Muscle of leg (tissue), 16 donors: ENCODE measurements at places on chromosomes 2 and 18.

DNA sequence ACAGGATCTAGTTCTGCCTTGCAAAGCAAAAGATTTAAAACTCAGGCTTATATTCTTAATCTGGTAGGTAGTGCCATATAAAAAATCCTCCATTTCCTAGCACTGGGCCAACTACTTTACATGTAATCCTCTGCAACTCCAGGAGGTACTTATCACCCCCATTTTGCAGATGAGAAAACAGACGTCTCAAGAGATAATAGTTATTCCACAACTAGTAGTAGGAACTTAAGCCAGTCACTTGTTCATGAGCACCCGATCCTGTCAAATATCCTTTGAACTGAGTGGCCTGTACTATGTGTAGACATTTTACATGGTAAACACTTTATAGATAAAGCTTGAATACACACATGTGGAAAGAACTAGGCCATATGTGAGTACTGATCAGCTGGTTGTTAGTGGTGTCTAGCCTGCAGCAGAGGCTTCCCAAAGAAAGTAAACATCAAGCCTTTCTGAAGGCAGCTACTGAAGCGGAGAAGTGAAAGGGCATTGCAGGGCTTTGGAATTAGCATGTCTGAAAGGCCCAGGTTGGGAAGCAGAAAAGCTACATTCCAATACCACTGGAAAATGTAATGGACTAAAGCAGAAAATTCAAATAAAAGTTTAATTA, 48.0 kb downstream of the NAB1 start:
- no peaks in the 10 kb centered on the region for H3K27me3 ChIP-seq
- H3K4me3 ChIP-seq: no peak overlapping the region
- DNase-seq: no peak
- H3K4me1 ChIP-seq: no peaks in the 10 kb centered on the region

GRCh38 chr18:54390838-54391237, 33.1 kb downstream of the C18orf54 start:
- H3K27me3 ChIP-seq: no peaks in the 10 kb centered on the region
- H3K27ac ChIP-seq: no peak overlapping the region
- DNase-seq: no peak
- H3K4me3 ChIP-seq: no peak overlapping the region
- no peaks in the 10 kb centered on the region for H3K36me3 ChIP-seq
- H3K4me1 ChIP-seq: no peaks in the 10 kb centered on the region

GRCh38 chr2:45892425-45892745, 240.9 kb downstream of the PRKCE start:
- no peak for DNase-seq
- H3K4me1 ChIP-seq: peaks cover 47% of the 10 kb centered on the region
- no peak overlapping the region for H3K27ac ChIP-seq
- H3K27me3 ChIP-seq: peaks cover 11% of the 10 kb centered on the region
- H3K4me3 ChIP-seq: no peak overlapping the region
- H3K36me3 ChIP-seq: no peaks in the 10 kb centered on the region

DNA sequence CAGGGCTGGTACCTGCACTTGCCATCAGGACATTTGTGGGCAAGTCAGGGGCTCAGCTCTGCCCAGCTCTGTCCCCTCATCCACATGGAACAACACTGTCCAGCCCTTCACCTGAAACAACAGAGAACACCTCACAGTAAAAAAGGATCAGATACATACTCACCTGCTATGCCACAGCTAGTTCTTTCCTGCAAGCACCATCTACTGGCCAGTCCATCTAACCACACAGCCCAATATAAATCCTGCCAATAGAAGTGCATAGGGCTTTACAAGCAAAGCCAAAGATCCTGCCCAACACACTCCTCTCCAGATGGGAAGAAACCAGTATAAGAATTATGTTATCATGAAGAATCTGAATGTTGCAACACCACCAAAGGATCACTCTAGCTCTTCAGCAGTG, 52.2 kb upstream of the GALNT13 start:
- no peak for DNase-seq
- H3K4me1 ChIP-seq: no peaks in the 10 kb centered on the region
- no peak overlapping the region for H3K4me3 ChIP-seq
- no peaks in the 10 kb centered on the region for H3K36me3 ChIP-seq
- H3K27me3 ChIP-seq: no peaks in the 10 kb centered on the region

- H3K27ac ChIP-seq: no peak overlapping the region
- H3K4me3 ChIP-seq: no peak overlapping the region
These were observed 109.0 kb upstream of the CNTNAP5 start for GRCh38 chr2:123916051-123916450.

- H3K27ac ChIP-seq: no peak overlapping the region
- no peaks in the 10 kb centered on the region for H3K27me3 ChIP-seq
- no peak for DNase-seq
- H3K36me3 ChIP-seq: no peaks in the 10 kb centered on the region
- H3K4me3 ChIP-seq: no peak overlapping the region
These were observed 33.5 kb downstream of the NOSTRIN start for GRCh38 chr2:168835969-168836368.

- no peaks in the 10 kb centered on the region for H3K36me3 ChIP-seq
- peaks cover 21% of the 10 kb centered on the region for H3K4me1 ChIP-seq
- H3K4me3 ChIP-seq: no peak overlapping the region
- no peak overlapping the region for H3K27ac ChIP-seq
- peaks cover 4% of the 10 kb centered on the region for H3K27me3 ChIP-seq
These were observed 84.5 kb downstream of the LONRF2 start for GRCh38 chr2:100237770-100238169.

GRCh38 chr2:143068094-143068493, 61.1 kb upstream of the ARHGAP15 start:
- no peak overlapping the region for H3K4me3 ChIP-seq
- H3K27ac ChIP-seq: no peak overlapping the region
- DNase-seq: no peak

DNA sequence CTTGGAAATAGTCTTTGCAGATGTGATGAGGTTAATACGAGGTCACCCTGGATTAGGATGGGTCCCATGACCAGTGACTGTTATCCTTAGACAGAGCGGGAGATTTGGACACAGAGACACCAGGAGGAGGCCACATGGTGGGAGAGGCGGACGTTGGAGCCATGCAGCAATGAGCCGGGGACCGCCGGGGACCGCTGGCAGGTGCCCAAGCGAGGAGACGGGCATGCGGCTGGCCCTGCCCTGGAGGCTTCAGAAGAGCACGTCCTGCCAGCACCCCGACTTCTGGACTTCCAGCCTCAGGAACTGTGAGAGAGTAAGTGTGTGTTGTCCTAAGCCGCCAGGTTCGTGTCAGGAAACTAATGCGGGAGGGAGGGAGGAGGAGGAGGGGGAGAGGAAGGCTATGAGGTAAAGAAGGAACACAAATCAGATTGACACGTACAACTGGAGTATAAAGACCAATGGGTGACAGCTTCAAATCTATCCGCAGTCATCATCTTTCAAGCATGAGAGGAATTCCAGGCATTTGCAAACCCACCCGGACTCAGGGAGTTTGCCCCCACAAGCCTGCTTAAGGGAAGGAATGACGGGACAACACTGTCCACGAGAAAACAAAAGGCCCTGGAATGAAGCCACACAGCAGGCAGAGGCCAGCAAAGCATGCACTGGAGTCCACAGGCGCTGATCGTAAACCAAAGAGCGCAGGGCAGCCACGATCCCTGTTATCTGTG, 11.6 kb upstream of the BOK start:
- H3K27me3 ChIP-seq: peaks cover 6% of the 10 kb centered on the region
- H3K36me3 ChIP-seq: no peaks in the 10 kb centered on the region
- H3K27ac ChIP-seq: peak overlapping the region; percentile 83
- no peak overlapping the region for H3K4me3 ChIP-seq
- peak; percentile 86 for DNase-seq

- no peak overlapping the region for H3K4me3 ChIP-seq
- H3K4me1 ChIP-seq: peaks cover 2% of the 10 kb centered on the region
- no peaks in the 10 kb centered on the region for H3K27me3 ChIP-seq
- no peak overlapping the region for H3K27ac ChIP-seq
These were observed 73.1 kb downstream of the RDH14 start for GRCh38 chr2:18487106-18487913.

DNA sequence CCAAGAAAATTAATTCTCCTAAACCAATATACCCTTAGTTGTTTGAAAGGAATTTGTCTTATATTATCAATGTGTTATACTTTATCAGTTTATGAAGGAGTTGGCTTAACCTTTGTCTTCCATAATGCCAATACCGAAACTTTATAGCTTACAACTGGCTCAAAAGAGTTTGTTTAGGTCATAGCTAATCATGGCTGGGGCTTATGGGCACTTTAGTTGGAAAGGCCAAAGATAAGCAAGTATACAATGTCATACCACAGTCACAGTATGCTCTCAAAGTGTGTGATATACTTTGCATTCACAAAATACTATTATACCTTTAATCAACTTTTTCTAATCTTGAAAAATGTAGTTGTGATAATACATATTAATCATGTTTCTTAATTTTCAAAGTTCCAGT, 2.3 kb downstream of the KLHL41 start:
- DNase-seq: peak; percentile 27
- H3K27me3 ChIP-seq: no peaks in the 10 kb centered on the region
- H3K4me3 ChIP-seq: peak overlapping the region; percentile 54
- no peaks in the 10 kb centered on the region for H3K4me1 ChIP-seq
- H3K27ac ChIP-seq: peak overlapping the region; percentile 95

GRCh38 chr2:239261796-239262483, 138.9 kb downstream of the HDAC4 start:
- H3K4me1 ChIP-seq: peaks cover 48% of the 10 kb centered on the region
- no peak for DNase-seq
- H3K27me3 ChIP-seq: no peaks in the 10 kb centered on the region
- H3K36me3 ChIP-seq: no peaks in the 10 kb centered on the region
- no peak overlapping the region for H3K27ac ChIP-seq

DNA sequence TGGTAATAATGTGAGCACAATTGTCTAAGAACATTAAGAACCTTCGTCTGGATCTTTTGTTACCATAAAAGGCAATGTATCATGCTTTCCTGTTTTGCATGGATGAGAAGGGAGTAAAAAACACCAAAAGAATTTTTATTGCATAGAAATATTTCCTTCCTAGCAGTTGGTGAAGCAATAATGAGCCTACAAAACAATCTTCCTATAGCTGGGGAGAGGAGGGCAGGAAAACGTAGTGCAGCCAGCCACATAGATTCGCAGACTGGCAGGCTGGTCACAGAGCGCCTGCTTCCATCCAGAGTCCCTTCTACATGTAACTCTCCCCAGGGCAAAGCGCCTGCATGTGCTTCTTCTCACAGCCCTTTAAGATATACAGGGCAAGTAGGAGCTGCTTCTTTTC, 190.4 kb downstream of the BABAM2 start:
- peaks cover 2% of the 10 kb centered on the region for H3K4me1 ChIP-seq
- H3K4me3 ChIP-seq: no peak overlapping the region
- H3K27ac ChIP-seq: no peak overlapping the region
- H3K36me3 ChIP-seq: no peaks in the 10 kb centered on the region
- H3K27me3 ChIP-seq: no peaks in the 10 kb centered on the region

DNA sequence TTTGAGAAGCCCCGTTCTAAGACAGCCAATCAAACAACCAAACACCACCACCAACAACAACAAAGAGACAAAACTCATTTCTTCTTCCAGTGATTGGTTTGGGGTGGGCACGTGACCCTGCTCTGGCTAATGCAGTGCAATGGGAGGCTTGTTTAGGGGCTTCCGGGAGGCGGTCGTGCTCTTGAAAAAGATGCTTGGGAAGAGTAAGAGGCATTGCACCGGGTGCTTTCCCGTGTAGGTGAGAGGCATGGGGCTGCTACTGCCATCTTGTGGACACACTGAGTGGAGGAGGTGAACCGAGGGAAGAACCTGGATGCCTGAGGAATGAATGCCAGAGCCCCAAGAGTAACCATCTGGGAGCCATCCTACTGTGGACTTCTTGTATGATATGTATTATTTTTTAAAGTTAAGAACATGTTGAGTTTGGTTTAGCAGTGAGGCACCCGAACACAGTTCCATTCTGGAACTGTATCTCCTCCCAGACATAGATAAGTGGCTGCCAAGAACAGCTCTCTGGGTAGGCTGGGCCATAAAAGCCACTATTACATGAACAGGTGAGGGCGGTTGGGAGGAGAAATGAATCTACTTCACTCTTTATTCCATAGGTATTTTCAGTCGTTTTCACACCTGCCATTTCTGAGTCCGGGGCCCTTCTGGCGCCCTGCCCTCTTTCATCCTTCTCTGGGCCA, 19.1 kb upstream of the ARHGAP25 start:
- H3K27me3 ChIP-seq: peaks cover 2% of the 10 kb centered on the region
- peak overlapping the region; percentile 67 for H3K27ac ChIP-seq
- DNase-seq: peak; percentile 32
- H3K36me3 ChIP-seq: no peaks in the 10 kb centered on the region

DNA sequence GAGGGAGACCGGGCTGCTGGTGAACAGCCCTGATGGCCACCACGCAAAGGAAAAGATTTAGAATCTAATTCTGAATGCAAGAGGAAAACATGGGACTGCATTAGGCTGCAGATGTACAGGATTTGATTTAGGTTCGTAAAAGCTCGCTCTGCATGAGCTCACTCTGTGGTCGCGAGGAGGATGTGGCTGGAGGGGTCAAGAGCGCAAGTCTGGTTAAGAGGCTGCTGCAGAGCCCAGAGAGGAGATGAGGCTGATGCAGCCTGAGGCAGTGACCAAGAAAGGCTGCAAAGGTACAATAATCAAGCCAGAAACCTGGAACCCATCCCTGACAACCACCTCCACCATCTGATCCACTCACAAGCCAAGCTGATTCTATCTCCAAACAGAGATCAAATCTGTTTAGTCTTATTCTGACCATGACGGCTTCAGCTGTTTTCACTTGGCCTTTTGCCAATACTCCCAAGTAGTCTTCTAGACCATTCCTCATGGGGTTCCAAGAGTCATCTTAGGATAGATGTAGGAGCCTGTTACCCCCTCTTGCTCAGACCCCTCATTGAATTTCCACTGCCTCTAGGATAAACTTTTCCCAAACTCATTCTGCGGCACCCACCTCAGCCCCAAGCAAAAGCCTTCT, 58.9 kb upstream of the ARL4C start:
- no peak overlapping the region for H3K27ac ChIP-seq
- H3K4me1 ChIP-seq: peaks cover 2% of the 10 kb centered on the region
- H3K27me3 ChIP-seq: no peaks in the 10 kb centered on the region
- no peak overlapping the region for H3K4me3 ChIP-seq

- DNase-seq: peak; percentile 40
- peaks cover 16% of the 10 kb centered on the region for H3K36me3 ChIP-seq
These were observed 54.8 kb downstream of the LRRFIP1 start for GRCh38 chr2:237682151-237682550.

GRCh38 chr2:233413559-233414272, 59.4 kb downstream of the DGKD start:
- peak overlapping the region; percentile 59 for H3K27ac ChIP-seq
- H3K36me3 ChIP-seq: peaks cover 2% of the 10 kb centered on the region
- DNase-seq: peak; percentile 60
- H3K27me3 ChIP-seq: no peaks in the 10 kb centered on the region
- no peak overlapping the region for H3K4me3 ChIP-seq
- H3K4me1 ChIP-seq: peaks cover 33% of the 10 kb centered on the region

DNA sequence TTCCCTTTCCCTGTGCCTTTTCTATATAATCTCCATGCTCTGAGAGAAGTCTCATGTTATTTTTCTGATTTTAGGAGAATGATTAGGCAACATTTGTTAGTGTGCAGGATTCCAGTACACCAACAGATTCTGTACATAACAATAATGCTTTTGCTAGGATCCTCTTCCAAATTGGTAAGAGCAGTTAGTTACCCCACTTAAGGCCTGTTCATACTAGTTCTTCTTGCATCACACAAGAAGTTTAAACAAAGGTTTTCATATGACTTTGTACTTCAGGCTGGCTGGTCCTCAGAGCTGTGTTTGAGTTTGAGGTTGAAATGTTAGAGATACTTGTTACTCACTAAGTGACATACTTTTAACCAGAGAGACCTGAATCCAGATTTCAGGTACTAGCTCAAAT, 686.9 kb upstream of the NRXN1 start:
- H3K4me1 ChIP-seq: no peaks in the 10 kb centered on the region
- H3K4me3 ChIP-seq: no peak overlapping the region
- H3K36me3 ChIP-seq: no peaks in the 10 kb centered on the region
- H3K27me3 ChIP-seq: no peaks in the 10 kb centered on the region
- no peak for DNase-seq
